ENCODE measurements at places on chromosomes 13 and 19. TPM values are rescaled to one million over a fixed set of nuclear protein-coding genes. Genes with fewer than 3 reads are reported as not detected.

DNA sequence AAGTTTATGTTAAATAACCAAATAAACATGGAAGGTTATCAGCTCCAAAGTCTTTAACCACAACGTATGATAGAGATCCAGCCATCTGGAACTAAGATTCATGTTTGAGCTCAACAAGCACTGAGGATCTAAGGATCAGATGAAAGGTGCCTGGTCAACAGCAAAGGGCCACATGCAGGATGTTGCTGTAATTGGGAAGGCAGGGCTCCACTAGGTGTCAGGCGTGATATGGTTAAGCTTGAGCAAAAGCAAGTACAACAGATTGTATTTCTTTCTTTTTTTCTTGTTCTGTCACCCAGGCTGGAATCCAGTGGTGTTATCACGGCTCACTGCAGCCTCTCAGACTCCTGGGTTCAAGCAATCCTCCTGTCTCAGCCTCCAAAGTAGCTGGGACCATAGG, 12.0 kb downstream of the EBPL start:
- no peaks in the 10 kb centered on the region for H3K27me3 ChIP-seq
- no peak overlapping the region for H3K4me3 ChIP-seq
- DNase-seq, result no peak
- no peaks in the 10 kb centered on the region for H3K36me3 ChIP-seq

Gene SCEL
- total RNA-seq, result 91.3 TPM

Gene ZNF626
- 9.8 TPM for total RNA-seq

Gene ZNF567
- total RNA-seq, result 8.3 TPM

Gene TMEM147
- total RNA-seq, result 104 TPM

All from vagina (tissue), 2 donors.